ENCODE measurements at places on chromosomes 16 and 17.

DNA sequence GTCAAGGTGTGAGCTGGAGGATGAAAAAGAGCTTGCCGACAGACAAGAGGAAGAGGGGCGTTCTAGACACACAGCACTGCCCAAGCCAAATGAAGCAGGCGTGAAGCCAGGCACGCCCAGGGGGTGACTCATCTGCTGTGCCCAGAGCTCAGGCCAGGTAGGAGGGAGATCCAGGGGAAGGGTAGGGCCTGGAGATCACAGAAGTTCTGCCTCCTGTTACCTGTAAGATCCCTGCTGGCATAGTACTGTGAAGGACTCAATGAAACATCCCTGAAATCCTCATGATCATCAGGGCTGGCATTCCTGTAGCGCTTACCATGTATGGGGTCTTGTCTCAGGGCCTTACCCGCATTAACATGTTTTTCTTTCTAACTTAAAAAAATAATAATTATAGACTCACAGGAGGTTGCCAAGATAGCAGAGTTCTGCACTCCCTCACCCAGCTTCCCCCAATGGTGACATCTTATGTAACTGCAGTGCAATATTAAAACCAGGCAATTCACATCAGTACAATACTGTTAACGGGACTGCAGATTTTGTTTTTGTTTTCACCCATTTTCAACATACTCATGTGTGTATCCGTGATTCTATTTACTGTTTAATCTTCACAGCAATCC, 158.6 kb downstream of the XYLT1 start:
- DNase-seq, result no peak

- no peak for DNase-seq
These were observed 24.6 kb upstream of the FAAP100 start for GRCh38 chr17:81576621-81577277.

DNA sequence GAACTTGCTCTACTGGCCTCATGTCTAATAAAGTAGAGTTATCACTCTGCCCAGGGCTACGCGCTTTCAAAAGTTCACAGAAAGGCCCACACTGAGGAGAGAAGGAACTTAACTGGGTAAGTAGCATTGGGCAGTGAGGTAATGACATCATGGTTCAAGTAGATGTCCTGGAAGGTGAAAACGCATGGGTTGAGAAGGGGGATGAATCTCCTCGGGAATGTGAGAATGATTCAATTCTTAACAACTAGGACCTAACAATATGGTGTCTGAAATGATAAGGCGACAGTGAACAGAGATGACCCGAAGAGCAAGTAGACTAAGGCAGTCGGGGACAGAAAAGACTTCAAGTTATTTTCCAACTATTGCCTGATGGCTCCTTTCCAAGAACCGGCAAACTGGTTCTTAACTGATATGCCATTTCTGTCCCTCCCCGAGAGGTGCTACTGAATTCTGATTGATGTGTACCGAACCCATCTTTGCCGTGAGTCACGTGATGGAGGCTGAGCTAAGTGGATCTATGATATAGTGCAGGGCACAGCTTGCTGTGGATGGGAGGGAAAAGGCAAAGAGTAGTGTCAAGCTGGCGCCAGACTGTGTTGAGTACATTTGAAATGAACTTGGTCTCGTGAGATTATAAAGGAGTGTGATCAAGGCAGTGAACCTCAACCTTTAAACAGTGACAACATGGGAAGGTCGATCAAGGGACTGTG, 44.1 kb downstream of the MARCHF10 start:
- no peak for DNase-seq

- no peak for DNase-seq
These were observed 60.2 kb downstream of the RAI1 start for GRCh38 chr17:17741349-17742023.

DNA sequence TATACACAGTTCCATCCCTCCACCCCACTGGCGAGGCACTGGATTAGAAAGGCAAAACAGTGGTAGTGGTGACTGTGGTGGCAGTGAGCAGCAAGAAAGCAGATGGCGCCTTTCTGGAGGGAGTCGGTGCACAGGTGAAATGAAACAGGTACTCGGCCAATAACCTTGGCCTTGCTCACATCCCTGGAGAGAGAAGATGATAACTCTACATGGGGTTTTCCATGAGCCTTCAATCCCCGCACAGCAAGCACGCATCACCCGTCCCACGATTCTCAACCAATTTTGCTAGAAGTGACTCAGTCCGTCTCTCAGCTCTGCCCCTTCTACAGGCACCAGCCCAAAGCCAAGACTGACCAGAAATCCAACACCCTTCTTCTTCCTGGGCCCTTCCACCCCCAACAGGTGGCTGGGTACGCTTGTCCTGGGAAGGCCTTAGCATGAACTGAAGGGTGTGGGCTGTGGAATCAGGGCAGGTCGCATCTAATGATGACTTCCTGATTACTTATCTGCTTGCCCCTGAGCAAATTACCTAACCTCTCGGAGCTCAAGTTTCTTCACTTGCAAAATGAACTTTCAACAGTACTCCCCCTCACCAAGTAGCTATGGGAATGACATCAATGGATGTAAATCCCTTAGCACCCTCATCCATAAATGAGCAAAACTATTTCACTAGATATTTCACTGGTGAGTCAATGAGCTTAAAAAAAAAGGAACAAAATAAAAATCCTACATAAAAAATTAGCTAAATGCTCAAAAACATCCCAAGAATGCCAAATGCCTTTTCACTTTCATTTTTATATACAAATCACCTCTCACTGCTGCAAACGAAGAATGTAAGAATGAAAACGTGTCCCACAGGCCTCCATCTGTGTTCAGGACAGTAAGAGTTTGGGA, 18.0 kb downstream of the XPO6 start:
- DNase-seq, result peak; percentile 58

- no peak for DNase-seq
These were observed 29.2 kb upstream of the FASN start for GRCh38 chr17:82127315-82127595.
